ENCODE measurements at places on chromosomes 6 and 20.
A peak's percentile ranks its signal among the peaks of the same experiment; 100 is the strongest.

GRCh38 chr6:161406646-161407045, 132.8 kb upstream of the AGPAT4 start:
- DNase-seq: no peak

GRCh38 chr6:12939314-12939713, 222.7 kb downstream of the PHACTR1 start:
- DNase-seq: no peak

DNA sequence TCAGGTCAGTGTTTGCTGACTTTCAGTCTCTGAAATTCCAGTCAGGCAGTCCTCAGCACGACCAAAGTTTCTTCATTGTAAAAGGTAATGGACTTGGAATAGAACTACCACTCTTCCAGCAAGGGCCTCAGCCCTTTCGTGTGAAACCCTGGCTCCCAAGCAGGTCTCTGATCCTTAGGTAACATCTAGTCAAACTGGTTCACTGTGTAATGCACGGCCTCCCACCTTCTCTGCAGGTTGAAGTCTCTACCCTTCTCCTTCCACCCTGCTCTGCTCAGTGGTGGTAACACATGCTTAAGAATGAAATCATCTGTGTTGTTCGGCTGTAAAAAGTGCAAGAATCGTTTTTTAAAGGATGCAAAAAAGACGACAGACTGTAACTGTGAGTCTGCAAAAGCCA, 287.2 kb upstream of the POU3F2 start:
- DNase-seq: no peak

GRCh38 chr6:2979819-2980464, 8.6 kb upstream of the SERPINB6 start:
- DNase-seq: no peak

GRCh38 chr6:3422435-3423070, 34.3 kb downstream of the SLC22A23 start:
- DNase-seq: no peak

DNA sequence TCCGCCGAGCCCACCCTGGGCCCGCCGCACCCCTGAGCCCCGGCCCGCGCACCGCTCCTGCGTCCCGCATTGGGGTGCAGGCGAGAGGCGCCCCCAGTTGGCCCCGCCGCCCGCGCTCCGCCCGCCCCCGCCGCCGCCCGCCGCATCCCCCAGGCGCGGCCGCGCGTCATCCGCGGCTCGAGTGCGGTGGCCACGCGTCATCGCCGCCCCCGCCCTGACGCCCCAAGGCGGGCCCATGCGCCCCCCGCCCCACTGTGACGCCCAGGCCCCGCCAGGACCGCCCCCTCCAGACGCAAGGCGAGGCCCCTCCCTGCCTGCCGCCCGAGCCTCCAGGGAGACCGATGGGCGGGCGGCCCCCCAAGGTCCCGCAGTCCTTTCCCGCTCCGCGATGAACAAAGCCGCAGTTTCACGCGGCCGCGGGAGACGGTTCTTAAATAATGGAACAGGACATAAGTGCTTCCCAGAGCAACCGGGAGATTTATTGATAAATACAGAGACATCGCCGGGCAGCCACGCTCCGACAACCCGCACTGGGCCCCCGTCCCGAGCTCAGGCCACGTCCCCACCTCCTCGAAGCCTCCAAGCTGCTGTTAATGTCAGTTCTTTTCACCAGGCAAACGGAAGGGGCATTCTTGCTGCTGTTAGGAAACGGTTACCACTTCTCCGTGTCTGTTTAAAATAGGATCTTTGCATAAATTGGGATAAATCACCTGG, at the start of gene ANKRD60:
ANKRD60 (minus strand) TSS at position 170 of the 714 bp plus-strand sequence; CDS start at position 170, 0 bp downstream.
- peak; percentile 51 for DNase-seq

GRCh38 chr6:2875359-2876191, 27.5 kb downstream of the SERPINB9 start:
- DNase-seq: peak; percentile 59

- DNase-seq: no peak
These were observed 2.2 kb downstream of the TAF4 start for GRCh38 chr20:62063315-62063980.

DNA sequence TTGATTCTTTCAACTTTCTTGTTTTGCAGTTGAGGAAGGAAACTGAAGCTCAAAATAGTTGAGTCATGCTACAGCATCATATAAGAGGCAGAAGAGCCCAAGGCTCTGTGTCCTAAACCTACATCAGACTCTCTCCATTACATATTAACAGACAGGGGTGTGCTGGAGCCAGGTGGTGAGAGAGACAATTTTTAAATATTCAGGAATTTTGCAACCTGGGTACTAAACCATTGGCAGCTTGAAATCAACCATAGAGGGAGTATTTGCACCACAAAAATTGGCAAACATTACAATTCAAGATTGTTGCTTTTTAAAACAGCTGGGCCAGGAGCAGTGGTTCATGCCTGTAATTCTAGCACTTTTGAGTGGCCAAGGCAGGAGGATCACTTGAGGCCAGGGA, 65.8 kb upstream of the SOX4 start:
- DNase-seq: no peak

DNA sequence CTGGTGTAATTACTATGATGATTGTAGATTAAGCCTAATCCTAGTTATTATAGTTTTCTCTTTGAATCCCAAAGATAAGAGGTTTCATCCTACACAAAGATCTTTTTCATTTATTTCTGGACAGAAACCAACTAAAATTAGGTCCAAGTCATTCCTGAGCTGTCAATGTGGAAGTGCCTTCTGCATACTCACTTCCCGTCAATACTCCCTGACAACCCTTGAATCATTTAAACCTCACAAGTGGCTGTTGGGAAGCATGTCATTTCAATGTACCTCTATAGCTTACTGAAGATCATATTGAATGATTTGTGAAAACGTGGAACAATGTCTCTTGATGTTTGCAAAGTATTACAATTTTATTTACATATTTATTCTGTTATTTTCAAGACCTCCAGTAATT, 274.1 kb downstream of the HACE1 start:
- no peak for DNase-seq

GRCh38 chr6:45606831-45607400, 229.2 kb upstream of the SUPT3H start:
- no peak for DNase-seq

All from D341Med (cell line).